Stimulated activated CD8-positive, alpha-beta memory T cell treated with anti-CD3 and anti-CD28 coated beads, Interleukin-2, amount 100 ng/mL, for 48 hours (primary cell): ENCODE measurements at places on chromosomes 1 and 21.

DNA sequence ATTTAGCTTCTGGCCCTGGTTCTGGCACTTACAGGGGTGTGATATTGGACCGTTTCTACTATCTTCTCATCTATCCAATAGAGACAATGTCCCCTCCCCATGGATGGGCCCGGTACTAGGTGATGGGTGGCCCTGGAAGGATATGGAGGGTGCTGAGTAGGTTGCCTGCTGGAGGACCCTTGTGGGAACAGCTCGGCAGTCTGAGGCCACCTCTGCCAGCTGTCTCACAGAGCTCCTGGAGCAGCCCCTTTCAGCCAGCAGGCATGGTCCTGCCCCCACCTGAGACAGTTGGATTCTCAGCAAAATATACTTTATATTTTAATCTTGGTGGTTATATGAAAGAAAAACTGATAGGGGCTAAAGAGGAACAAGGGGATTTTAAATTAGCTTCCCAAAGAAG, 101.0 kb upstream of the LMO4 start:
- no peak for DNase-seq

DNA sequence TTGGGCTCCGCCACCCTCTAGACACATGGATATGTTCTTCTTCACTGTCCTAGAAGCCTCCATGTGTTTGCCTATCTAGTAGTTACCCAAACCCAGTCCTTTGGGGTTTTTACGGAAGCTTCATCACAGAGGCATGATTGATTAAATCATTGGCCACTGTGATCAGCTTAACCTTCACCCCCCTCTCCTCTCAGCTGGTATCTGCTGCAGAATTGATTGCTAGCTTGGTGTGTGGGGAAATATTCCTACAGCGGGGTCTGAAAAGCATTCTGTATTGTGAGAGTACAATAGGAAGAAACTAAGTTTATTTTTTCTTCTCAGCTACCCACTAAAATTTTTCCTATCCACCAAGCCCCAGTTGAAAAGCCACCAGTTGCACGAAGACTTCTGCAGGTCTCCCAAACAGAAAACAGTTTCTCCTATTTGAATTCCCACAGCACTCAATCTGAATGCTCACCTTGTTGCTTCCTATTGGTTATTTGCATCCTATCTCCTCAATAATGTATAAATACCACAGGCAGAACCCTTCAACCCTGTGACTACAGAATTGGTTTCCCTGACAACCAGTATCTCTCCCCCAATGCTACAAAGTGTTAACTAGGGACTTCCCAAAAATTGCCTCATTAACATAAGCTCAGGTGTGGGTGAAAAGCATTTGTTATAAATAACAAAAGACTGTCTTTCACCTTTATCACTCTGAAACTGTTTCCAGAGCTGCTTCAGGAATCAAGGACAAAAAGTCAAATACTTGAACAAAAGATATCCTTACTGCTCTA, 9.3 kb upstream of the VANGL1 start:
- DNase-seq, result no peak

GRCh38 chr1:170030212-170030611, 44.3 kb downstream of the KIFAP3 start:
- DNase-seq, result no peak

- DNase-seq, result no peak
Measured at GRCh38 chr1:74683656-74684055, 10.1 kb upstream of the ERICH3 start.

DNA sequence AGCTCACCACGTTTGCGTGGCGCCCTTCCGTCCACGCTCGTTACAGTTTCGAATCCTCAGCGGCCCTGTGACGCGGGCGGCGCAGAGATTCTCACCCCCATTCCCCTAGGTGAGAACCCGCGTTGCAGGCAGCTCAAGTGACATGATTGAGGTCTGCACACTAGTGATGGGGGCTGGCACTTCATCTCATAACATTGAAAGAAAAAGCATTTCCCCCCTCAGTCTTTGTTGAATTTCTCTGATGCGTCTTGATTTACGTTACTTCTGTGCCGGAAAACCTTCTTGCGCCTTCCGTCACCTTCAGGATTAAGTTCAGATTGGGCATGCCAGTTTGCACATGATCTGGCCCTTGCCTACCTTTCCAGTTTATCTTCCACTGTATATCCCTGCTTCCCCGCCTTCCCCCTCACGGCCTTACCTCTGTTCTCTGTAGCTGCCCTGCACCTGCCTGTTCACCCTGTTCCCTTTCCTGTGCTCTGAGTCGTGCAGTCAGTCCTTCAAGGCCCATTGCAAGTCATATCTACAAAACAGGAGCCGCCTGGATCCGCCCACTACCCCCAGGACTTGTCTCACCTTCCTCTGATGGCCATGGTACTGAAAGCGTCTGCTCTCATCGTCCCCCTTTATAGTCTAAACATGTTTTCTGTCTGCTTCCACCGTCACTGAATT, 1.1 kb downstream of the CTPS1 start:
- peak; percentile 22 for DNase-seq

- no peak for DNase-seq
Measured at GRCh38 chr1:81509594-81509993, 291.1 kb upstream of the ADGRL2 start.

DNA sequence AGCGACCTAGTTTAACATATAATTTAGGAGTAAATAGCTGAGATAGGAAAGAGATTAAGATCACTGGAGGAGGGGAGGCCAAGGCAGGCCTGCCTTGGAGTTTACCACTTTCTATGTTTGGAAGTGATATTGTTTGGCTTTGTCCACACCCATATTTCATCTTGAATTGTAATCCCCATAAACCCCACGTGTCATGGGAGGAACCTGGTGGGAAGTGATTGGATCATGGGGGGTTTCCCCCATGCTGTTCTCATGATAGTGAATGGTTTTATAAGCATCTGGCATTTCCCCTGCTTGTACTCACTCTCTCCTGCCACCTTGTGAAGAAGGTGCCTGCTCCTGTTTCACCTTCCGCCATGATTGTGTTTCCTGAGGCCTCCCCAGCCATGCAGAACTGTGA, 58.3 kb upstream of the ARTN start:
- no peak for DNase-seq

GRCh38 chr1:58670181-58670580, 29.7 kb downstream of the MYSM1 start:
- DNase-seq, result no peak

DNA sequence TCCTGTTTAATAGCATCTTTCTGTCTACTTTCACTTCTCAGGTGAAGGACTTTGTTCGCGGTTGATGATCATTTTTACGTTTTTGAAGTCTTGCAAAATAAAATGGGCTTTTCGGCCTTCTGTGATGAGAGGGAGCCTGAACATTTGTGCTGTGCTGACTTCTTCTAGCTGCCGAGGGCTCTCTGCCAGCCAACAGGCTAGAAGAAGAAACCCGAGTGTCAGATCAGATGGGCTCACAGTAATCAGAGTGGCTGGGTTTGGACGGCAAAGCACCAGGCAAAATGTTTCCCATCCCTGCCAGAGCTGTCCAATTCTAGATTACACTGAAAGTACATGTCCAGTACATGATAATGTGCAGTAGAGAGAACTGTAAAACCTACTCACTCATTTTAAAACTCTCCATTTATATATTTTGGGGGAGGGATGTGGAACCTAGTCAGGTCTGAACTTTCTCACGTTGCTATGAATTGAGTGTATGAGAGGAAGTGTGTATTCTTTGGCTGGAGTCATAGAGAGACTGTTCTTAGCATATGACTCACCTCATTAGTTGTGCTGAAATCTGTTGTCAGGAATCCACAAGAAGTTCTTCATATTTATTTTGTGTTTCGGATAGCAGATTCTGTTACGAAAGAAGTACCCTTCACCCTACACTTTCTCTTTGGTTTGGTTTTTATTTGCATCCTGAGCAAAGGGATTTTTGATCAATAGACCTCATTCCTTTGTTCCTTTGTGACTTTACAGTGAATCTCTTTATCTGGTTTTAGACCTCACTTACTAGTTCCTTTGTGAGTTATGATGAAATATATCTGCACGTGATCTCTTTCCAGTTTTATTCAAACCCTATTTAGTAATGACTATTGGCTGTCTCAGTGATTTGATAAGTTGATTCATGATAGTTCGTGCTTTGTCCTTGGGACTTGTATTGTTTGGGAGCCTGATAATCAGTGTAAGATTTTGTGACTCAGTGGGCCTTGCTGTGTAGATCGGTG, 4.8 kb downstream of the ATP1A1 start:
- no peak for DNase-seq

GRCh38 chr1:52627028-52627427, 5.9 kb upstream of the SHISAL2A start:
- DNase-seq, result no peak

DNA sequence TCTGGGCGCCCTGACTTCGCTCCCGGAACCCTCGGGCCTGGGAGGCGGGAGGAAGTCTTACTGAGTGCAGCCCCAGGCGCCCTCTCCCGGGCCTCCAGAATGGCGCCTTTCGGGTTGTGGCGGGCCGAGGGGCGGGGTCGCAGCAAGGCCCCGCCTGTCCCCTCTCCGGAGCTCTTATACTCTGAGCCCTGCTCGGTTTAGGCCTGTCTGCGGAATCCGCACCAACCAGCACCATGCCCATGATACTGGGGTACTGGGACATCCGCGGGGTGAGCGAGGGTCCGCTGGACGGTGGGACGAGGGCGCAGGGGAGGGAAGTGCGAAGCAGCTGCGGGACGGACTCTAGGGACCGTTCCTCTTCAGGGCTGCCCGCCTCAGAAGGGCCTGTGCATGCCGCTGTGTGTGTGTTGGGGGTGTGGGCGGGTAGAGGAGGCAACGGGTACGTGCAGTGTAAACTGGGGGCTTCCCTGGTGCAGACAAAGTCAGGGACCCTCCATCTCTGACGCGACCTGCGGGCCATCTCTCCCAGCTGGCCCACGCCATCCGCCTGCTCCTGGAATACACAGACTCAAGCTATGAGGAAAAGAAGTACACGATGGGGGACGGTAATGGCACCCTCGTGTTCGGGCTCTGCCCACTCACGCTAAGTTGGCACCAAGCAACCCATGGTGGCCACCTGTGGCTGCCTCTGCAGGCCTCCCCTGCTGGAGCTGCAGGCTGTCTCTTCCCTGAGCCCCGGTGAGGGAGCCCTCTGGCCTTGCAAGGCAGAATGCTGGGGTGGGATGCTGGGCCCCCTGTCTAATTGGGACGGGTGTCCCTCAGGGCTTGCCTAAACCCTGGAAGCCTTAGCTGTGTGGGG, at the start of gene GSTM1:
GSTM1 (plus strand) TSS at position 177 of the 859 bp plus-strand sequence; CDS start at position 234, 57 bp downstream.
- DNase-seq, result peak; percentile 71

GRCh38 chr1:88088481-88088880, 595.6 kb upstream of the PKN2 start:
- no peak for DNase-seq

GRCh38 chr1:155466996-155467395, 95.6 kb downstream of the ASH1L start:
- no peak for DNase-seq

GRCh38 chr1:153746174-153746573, 18.3 kb downstream of the INTS3 start:
- DNase-seq, result no peak

- no peak for DNase-seq
Measured at GRCh38 chr1:77322061-77322900, 40.5 kb downstream of the AK5 start.

GRCh38 chr1:241542199-241542907, 10.2 kb downstream of the KMO start:
- no peak for DNase-seq

DNA sequence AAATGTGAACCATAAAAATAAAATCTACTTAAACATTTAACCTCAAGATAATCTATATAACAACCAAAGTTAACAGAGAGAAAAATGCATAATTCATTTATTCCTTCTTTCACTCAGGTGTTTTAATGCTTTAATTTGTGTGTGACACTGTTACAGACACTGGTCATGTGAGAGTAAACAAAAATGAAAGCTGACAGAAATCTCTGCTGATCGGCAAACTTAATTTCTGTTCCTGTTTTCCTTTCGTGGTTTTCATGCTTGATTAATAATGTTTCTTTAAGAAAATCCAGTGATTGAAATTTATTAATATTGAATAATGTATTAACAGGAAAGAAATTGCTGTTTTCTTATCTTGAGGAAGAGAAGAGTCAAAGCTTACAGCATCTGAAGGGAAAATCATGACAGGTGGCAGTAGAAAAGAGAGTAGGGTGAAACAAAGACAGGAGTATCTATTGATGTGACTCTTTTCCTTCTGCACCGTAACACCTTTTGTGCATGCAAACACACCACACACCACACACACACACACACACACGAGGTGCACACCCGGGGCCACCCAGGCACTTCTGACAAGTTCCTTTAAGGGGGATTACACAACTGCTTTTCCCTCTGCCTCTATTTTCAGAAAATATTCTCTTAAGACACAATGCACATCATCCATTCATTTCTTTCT, 1.6 kb downstream of the OR2AK2 start:
- no peak for DNase-seq

- DNase-seq, result no peak
Measured at GRCh38 chr21:26843933-26844257, 1.3 kb downstream of the ADAMTS1 start.

GRCh38 chr1:154808261-154808908, 61.7 kb downstream of the KCNN3 start:
- DNase-seq, result no peak

- no peak for DNase-seq
Measured at GRCh38 chr1:200880212-200880611, 7.4 kb downstream of the GPR25 start.

GRCh38 chr1:81800695-81801650, at the start of gene ADGRL2:
TSS of gene ADGRL2 (plus strand) at chr1:81800934. CDS start at chr1:81836985, 36,051 bp downstream.
- DNase-seq, result no peak

DNA sequence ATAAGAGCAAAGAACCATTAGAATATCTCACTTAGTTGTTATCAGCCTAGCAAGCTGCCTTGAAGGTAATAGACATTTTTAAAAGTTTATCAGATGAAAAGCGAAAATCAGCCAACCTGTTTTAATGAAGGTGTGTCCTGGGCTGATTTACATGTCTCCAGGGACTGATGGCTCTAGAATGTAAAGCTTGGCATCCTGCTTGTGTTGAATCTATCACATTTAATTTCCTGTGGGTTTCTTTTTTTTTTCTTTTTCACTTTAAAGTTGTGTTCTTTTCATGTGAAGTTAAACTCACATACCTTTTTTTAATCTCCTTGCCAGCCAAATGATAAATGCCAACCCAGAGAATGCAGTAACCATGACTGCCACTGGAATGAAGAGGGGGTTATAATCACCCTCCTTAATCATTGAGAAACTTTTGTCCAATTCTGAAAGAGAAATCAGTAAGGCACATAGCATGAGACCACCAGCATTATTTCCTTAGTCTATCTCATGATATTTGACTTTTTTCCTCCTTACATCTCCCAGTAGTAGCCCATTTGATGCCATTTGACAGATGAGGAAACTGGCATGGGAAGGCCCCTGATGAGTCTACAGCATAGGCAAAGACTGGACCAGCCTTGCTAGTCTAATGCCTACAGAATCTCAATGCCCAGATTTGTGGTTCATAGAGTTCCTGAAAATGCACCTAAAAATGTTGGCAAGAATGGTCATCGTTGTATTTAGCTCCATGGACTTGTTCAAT, 10.0 kb downstream of the SELL start:
- DNase-seq, result no peak

GRCh38 chr1:54486907-54487306, 61.1 kb upstream of the ACOT11 start:
- no peak for DNase-seq

GRCh38 chr1:47388891-47389238, 27.2 kb upstream of the FOXE3 start:
- DNase-seq, result peak; percentile 9
